Stimulated activated CD4-positive, alpha-beta T cell treated with anti-CD3 and anti-CD28 coated beads, Interleukin-2, amount 100 ng/mL, for 4 hours (primary cell): ENCODE measurements at places on chromosomes 1 and 21.

- DNase-seq: no peak
These were observed at the start of gene CELF3 for GRCh38 chr1:151716771-151717631. TSS of gene CELF3 (minus strand) at chr1:151716803. CDS start at chr1:151716020, 783 bp downstream.

GRCh38 chr21:31326522-31327242 lies 17.4 kb downstream of the TIAM1 start:
- DNase-seq: peak; percentile 39

DNA sequence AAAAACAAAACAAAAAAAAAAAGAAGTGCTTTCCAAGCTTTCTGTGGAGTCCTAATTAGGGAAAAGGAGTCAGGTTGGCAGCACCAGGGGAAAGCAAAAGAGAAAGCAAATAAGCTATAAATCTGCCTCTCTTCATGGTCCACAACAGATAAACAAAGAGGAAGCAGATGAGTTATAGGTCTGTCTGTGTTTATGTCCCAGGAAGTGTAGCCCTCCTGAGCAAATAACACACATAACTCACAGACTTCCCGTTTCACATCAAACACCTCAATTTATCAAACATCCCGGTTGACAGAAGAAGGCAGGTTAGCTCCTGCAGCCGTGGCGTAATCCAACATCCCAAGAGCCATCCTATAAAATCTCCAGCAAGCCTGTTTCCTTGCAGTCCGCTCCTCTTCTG lies 5.6 kb upstream of the SLC2A5 start:
- DNase-seq: no peak

- no peak for DNase-seq
These were observed 53.7 kb downstream of the KCNJ6 start for GRCh38 chr21:37862536-37862935.

- DNase-seq: no peak
These were observed 1031.6 kb downstream of the KCNT2 start for GRCh38 chr1:195576641-195577040.

- no peak for DNase-seq
These were observed 41.6 kb downstream of the ARHGEF16 start for GRCh38 chr1:3495776-3496745.

DNA sequence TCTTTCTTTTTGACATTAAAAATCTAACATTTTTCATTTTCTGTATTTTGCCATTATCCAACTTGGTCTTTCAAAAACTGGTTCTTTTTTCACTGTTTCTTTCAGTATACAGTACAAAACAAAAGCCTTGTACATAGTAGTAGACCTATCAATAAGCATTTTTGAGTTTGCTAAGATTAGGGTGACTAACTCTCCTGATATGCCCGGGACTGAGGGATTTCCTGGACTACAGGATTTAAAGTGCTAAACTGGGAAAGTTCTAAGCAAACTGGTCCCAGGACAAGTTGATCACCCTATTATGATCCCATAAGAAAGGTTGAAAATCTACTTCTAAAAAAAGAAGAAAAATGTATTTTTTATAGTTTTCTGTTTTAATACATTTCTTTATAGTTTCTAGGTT lies 120.9 kb downstream of the USP25 start:
- no peak for DNase-seq

DNA sequence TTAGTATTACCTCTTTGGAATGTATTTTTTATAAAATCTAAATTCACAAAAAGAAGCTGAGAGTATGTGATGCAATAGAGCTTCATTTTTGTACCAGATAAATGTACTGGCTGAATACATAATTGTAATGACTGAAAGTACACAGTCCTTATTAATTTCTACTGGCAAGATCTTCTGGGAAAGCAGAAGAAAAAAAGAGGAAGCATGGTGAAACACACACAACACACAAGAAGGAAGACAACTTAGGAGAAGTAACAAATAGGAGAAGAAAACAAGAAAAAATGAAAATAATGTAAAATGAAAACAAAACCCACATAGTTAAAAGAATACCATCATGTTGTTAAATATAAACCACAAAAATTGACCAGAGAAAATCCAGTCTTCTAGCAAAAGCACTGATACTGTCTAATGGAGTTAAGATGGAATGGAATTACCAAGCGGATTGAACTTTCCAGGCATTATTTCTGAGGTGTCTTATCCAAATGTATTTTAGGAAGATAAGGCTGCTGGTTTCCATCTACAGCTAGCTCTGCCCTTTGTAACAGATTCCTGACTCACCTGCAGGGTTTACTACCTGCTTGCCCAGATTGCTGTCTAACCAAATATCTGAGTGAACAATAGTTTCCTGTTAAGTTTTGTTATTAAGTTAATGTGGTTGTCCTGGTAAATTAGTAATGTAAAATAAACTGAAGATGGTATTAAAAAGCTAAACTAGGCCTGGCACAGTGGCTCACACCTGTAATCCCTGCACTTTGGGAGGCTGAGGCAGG lies 4.5 kb upstream of the COP1 start:
- DNase-seq: no peak

- no peak for DNase-seq
These were observed 180.5 kb downstream of the DYRK1A start for GRCh38 chr21:37546949-37547614.

DNA sequence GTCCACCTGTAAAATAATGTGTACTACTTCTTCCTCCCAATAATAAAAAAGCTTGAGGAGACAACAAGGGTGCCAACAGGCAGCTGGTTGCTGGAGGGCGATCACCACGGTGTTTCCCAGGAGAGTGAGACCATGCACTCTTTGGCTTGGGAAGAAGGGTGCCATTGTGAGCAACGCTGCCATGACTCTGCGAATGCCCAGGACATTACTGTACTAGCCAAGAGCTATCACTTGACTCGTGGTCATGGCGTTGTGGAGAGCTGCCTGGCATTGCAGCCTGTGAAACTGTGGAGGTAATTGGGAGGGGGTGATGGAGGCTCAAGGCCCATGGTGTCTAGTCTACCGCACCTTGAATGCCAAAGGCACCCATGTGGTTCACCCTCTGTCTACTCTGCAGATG lies 14.6 kb upstream of the PRMT2 start:
- DNase-seq: no peak

DNA sequence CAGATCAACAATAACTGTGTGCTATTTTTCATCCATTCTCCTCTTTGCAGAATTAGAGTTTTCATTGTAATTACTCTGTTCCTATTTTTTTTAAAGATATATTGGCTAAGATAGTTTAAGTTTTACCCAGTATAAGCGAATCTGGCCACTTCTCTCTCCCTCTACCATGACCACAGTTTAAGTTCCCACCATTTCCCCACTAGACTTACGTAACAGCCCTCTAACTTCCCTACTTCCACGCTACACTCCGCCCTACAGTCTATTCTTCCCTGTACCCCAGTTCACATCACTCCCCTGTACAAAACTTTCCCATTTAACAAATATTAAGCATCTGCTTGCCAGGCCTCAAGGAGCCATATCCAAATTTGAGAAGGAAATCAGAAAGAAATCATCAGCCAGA lies 16.5 kb downstream of the CTSK start:
- DNase-seq: no peak

- DNase-seq: no peak
These were observed 31.9 kb upstream of the POFUT2 start for GRCh38 chr21:45319461-45320211.

DNA sequence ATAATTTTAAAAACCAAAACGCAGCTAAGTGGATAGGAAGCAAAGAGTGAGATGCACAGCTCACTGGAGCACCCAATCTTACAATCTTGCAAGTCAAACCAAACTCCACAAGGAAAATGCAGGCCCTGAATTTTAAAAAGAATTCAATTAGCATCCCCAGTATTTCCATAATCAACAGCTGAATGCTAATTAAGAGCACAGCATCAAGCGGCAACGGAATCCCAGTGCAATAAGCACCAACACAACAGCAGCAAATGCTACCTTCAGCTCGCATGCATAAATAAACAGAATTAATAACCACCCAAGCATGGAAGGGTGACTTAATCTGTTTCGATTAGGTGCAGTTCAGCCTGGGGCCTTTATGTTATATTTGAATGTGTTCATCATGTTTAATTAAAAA lies 142.9 kb downstream of the SLC45A1 start:
- DNase-seq: no peak

DNA sequence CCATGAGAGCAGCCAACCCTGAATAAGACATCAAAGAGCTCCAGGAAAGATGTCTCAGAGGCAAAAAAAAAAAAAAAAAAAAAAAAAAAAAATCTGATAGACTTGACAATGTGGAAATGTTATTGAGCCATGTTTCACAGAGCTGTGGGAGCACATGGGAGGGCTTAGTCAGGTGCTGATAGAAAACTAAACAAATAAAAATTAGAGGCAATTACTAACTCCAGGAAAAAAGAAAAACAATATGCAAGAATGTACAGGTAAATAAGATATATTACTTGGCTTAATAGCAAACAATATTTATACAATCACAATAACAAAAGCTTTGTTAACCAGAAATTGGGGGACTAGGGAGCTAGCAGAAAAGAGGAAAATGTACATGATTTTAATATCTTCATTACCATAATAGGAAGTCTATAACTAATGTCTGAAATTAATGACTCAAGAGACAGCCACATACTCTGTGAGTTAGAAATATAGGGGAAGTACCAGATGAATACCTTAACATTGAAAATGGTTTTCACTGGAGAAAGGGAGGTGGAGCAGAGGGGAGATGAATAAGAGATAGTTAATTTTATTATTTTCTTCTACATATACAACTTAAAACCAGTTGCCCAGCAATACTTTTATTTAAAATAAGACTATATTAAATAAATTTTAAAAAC lies 16.9 kb upstream of the RGS16 start:
- no peak for DNase-seq

- no peak for DNase-seq
These were observed 27.1 kb upstream of the SHE start for GRCh38 chr1:154529308-154529707.

DNA sequence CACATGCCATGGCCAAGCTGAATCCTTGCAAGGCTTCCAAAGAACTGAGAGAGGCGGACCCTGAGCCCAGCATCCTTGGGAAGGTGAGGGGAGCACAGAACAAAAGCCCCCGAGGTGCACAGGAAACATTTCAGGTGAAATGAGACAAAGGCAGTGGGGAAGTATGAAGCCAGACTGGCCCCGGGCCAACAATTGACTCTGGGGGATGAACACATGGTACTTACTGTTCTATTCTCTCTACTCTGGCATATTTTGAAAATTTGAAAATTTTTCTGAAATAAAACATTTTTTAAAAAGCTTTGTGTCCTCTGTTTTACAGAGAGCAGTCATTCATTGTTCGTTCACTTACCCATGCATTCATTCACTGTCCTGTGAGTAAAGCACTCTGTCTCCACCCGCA lies 77.7 kb downstream of the GRIK3 start:
- DNase-seq: no peak

DNA sequence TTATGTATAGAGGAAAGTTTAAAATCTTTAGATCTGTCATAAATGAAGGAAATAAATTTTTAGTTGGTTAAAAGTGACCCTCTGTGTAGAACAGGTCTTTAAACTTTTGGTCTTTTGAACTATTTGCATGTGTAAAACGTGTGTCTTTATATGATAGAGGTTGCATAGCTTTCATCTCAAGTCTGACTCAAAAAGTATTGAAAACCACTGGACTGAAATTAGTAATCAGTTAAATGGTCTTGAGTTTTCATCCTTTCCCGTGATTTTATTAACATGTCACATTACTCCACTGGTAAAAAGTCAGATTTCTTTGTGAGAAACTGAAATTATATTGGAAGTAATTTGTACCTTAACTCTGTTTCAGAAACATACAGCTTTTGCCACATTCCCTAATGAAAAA lies 1.8 kb downstream of the RNPC3 start:
- no peak for DNase-seq

DNA sequence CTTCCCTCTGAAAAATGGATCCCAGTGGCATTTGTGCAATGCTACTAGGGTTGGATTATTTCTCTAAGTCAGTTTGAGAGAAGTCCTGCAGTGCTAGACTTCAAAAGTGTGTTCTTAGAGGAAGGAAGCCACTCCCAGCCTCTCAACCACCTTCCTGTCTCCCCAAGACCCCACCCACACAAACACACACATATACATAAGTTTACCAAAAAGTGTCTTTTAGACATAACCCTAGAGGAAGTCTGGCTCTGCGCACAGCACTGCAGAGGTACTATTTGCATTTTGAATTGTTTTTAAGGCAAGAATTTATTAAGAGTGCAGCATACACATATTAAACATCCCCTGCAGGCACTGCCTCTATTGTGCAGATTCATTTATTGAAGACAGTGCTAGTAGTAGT lies 127.3 kb downstream of the HHIPL2 start:
- no peak for DNase-seq

- no peak for DNase-seq
These were observed at the start of gene KRTAP22-2 for GRCh38 chr21:30590297-30590696. TSS of gene KRTAP22-2 (minus strand) at chr21:30590397.

DNA sequence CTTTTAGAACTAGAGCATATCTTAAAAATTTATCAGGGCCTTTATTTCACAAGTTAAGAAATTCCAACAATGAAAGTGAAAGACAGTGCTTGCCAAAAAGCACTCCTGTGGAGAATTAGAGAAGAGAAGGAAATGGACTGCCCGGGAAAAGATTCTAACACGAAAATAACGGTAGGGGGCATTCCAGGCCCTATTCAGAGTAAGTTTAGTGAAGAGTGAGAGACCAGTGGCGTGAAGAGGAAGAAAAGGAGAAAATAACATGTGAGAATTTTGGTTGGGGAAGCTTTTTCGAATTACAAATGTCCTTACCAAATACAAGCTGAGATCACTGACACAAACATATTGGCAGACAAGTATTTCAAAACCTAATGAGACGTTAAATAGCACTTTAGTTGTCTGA lies 38.4 kb upstream of the RBM34 start:
- no peak for DNase-seq

DNA sequence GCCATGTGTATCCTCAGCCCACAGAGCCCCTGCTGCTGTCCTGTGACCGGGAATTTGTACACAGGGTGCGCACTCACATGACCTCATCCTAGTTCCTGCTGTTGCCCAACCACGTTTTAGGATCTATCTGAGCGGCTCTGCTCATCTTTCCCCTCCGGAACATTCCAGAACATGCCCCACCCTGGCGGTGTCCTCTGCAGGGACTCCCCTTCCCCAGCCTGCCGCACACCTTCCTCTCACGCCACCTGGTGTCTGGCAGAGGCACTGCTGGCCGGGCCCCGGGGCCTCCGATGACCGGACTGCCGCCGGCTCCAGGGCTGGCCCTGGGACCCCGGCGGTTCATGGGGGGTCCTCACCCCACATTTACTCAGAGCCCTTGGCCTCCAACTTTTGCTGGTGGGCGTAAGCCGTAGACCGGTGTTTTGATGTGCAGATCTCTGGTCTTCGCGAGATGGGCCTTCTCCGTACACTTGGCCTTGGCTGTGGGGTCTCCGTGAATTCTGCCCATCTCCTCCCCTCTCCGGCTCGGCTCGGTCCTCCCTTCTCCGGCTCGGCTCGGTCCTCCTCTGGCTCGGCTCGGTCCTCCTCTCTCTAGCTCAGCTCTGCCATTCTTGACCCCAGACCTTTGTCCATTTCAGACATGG lies 29.5 kb downstream of the ARHGEF16 start:
- DNase-seq: peak; percentile 8

- DNase-seq: no peak
These were observed 21.8 kb upstream of the LHX4 start for GRCh38 chr1:180208264-180208663.

DNA sequence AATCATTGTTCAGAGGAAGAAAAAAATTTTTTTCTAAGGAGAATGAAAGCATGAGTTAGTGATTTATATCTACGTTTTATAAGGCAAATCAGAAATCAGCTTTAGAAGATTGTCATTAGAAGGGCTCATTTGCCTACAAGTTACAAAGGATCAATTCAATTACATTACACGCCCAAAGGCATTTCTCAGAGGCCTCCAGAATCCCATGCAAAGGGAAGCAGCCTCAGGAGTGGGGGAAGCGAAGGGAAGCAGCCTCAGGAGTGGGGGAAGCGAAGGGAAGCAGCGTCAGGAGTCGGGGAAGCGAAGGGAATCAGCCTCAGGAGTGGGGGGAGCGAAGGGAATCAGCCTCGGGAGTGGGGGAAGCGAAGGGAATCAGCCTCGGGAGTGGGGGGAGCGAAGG lies 206.2 kb downstream of the GREM2 start:
- DNase-seq: no peak
